ENCODE measurements at places on chromosomes 6 and 20.
A peak's percentile ranks its signal among the peaks of the same experiment; 100 is the strongest.

GRCh38 chr6:12258591-12259075 lies 31.5 kb upstream of the EDN1 start:
- no peak for DNase-seq

DNA sequence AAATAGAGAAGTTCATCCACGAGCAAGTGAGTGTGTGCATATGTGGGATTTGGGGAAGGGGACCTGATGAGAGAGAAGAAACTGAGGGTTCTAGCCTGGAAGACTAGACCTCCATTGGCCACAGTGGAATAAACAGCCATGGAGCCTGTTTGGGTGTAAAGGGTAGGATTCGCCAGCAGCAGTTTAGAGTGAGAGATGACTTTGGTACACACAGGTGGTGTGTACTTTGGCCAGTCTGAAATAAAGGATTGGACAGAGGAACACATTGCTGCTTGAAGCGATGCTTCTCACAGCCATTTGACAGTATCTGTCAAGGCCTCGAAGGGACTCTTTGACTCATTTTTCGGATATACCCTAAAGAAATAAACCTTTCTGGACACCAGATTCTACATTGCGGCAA lies 29.2 kb downstream of the PLEKHG1 start:
- DNase-seq: no peak

- DNase-seq: no peak
Measured at GRCh38 chr20:2350606-2351005, 30.1 kb upstream of the TGM6 start.

GRCh38 chr6:166952121-166952520 lies 4.2 kb downstream of the RNASET2 start:
- no peak for DNase-seq

DNA sequence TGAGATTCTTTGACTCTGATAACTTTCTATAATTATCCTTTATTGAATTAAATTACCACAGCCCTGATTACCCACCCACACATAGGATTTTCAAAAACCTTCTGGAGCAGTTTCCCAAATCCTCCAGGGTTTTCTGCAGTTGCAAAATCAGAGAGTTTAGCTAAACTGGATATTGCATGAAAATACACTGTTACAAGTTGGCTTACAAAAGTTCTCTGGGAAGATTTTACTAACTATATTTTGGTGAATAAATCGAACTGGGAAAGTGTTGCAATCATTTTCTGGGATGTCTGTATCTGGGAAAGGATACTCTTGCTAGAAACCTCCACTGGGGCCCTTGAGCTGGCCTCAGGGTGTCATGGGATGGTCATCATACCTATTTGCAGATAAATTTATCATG lies 97.6 kb upstream of the STMND1 start:
- no peak for DNase-seq

DNA sequence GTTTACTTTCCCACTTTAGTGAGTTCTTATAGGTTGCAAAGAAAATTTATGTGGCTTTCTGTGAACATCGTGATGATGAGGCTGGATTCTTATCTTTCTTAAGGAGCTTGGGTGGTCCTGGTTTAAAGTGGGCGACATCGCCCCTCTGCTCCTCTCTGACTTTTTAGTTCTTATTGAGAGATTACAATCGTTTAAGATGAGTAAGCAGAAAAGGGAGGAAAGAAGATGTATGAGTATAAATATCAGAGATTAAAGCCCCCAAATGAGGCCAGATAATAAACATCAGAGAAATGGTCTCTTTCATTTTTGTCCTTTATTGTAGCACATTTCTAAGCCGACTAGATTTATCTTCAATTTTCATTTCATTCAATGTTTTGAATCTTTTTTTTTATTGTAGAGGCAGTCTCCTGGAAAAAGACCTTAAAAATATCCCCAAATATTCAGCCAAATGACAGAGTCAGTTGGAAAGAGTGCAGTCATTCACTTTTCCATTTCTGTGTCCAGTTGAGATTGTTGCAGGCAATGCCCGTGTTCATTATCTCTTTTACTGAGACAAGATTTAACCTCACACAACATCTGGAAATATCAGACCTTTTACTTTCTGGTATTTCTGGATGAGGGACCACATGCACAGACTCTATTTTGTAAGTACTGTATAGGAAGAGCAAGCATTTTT lies 62.0 kb upstream of the PDE7B start:
- DNase-seq: no peak

DNA sequence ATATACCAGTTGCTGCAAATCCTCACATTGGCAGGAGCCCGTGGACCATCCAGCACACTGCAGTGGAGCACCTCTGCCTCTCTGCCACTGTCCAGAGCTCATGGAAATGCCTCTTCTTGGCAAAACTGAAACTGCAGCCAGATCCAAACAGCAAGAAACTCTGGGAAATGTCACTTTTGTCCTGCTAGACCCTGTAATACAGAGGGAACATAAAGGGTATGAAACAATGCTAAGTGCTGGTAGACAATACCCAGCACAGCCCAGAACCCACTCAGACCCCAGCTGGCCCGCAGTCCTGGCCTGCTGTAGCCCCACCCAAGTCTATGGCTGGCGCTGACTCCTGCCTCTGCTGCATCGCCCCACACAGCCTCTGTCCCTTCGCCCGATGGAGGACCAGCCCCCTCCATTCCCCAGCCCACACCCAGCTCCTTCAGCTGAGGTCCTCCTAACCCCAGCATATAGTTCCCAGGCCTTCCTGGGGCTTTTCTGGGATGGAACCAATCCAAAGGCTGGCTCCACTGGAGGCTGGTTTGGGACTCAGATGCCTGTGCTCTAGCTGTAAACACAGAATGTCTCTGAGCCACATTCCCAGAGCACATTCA lies 242.5 kb downstream of the LRFN2 start:
- no peak for DNase-seq

DNA sequence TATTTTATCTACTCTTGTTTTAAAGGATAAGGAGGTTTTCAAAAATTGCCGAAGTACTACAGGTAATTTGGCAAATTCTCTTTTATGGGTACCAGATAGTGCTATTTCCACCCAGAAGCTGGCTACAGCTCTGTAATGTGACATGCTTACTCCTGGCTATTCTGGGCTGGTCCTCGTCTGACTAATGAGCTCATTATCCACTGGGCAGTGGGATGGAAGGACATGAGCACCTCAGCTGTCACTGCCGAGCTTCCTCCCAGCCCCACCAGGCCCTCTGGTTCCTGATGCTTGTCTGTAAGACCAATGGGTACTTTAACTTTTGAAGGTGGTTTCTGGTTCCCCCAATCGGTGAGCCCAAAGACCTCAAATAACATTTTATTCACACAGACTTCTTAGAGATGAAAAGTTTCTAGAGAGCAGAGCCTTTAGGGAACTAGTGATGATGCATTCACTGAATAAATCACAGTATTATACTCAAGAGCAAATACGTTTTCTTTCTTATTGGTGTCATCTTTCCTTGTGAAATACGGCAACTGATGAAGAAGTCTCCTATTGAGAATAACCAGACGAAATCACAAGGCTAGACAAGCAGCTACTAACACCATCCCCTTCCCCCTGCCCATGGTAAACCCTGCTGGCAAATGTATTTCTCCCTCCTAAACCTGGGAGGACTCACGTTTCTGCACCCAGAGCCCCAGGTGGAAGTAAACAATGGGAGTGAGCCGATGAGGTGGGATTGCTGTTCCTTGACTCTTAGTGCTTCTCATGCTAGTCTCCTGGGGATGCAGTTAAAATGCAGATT lies 80.8 kb downstream of the SLC22A3 start:
- no peak for DNase-seq

- no peak for DNase-seq
Measured at GRCh38 chr6:152587473-152587872, 49.7 kb downstream of the SYNE1 start.

- DNase-seq: no peak
Measured at GRCh38 chr20:5831539-5832237, 81.5 kb downstream of the SHLD1 start.

- DNase-seq: no peak
Measured at GRCh38 chr6:11942185-11942864, 69.8 kb upstream of the HIVEP1 start.

- peak; percentile 15 for DNase-seq
Measured at GRCh38 chr6:125872259-125872921, 81.6 kb downstream of the NCOA7 start.

- no peak for DNase-seq
Measured at GRCh38 chr6:24922814-24923213, 12.9 kb downstream of the RIPOR2 start.

- DNase-seq: no peak
Measured at GRCh38 chr6:170355661-170356060, 49.1 kb downstream of the FAM120B start.

DNA sequence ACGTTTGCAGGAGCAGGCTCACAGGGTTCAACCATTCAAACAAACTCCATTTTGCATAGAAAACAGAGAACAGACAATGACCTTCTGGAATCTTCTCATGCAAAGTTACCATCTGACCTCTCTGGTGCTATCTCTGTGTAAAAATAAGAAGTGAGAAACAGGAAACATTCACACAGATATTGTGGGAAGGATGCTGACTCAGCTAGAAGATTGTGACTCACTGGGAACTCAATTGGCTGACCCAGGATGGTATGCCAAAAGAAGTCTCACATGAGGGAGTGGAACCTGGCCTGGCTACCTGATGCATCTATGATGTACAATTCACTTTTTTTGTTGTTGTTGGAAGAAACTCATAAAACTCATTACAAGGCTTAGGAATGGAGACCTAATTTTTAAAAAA lies 61.1 kb upstream of the TBX18 start:
- no peak for DNase-seq

DNA sequence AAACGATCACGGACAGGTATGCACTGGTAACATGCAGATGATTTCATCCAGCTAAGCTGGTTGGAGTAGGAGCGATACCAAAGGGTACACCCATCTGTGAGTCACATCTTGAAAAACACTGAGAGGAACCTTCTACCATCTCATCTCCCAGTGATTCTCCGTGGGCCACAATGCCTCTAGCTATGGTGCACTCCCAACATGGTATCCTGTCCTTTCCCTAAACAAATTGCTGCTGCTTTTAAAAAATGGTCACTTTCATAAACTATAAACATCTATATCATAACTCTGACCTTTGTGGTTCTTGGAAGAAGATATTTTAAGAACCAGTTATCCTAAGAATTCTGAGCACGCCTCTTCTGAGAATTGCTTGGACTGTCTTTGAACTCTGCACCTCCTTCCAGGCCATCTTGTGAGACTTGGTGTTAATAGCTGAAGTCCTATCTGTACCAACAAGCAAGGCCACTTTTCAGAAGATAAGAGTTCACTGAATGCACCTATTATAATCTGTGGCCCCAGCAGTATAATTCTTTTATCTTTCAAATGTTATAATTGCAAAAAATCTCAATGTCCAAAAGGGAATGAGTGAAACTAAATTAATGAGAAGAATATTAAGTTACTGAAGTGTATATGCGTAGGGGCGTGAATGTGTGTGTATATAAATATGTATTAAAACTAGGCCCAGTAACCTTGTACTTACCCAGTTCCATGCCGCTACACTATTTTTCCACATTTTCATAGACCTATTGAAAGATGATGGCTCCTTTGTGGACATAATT lies 70.5 kb upstream of the TPD52L1 start:
- no peak for DNase-seq

GRCh38 chr6:92341201-92341600 lies 1078.2 kb downstream of the EPHA7 start:
- no peak for DNase-seq

- DNase-seq: no peak
Measured at GRCh38 chr6:21348504-21349195, 244.9 kb upstream of the SOX4 start.

DNA sequence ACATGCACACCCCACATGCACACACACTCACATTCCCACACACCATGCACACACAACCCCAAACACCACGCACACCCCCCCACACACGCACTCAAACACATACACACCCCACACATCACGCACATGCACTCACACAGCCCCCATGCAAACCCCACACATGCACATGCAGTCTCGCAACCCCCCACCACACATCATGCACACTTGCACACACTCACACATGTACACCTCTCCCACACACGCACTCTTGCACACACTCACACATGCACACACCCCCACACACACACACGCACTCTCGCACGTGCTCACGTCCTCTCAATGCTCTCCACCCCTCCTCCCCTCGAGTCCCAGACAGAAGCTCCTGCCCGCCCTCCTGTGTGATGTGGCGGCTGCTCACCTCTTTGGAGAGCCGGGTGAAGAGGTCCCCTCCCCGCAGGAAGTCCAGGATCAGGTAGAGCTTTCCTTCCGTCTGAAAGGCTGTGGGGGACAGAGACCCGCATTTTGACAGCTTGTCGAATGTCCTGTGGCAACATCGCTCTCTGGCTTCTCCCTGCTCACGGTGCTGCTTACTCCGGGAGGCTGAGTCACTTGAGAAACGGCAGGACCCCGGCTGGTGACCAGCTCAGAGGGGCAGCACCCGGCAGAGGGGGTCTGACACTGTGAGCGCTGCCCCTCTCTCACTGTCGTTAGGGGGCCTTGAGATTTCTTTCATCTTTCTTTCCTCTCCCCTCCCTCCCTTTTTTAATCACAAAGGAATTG lies 78.5 kb downstream of the RAMACL start:
- no peak for DNase-seq

GRCh38 chr6:145816392-145816791 lies 1.8 kb upstream of the FBXO30 start:
- no peak for DNase-seq

GRCh38 chr6:50047026-50047425 lies 2.7 kb downstream of the DEFB112 start:
- DNase-seq: no peak

GRCh38 chr6:64874776-64875175 lies 832.2 kb downstream of the EYS start:
- DNase-seq: no peak

DNA sequence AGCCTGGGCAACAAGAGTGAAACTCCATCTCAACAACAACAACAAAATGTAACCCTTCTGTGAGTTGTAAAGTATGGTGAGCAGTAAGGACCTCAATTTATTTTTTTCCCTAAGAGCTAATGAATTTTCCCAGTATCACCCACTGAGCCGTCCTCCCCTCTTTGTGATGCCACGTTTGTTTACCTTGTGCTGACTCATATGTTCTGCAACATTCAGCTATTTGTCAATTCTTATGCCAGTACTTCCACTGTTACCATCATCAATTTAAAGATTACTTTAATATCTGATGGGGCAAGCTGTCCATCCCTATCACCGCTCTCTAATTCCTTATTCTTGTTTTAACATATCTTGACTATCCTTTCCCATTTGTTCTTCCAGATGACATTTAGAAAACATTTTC lies 37.5 kb downstream of the MAK start:
- DNase-seq: no peak

- DNase-seq: no peak
Measured at GRCh38 chr6:161151059-161151645, 122.7 kb downstream of the AGPAT4 start.

GRCh38 chr20:1324598-1325172 lies 4.3 kb downstream of the SDCBP2 start:
- DNase-seq: no peak

GRCh38 chr6:117142142-117142541 lies 123.2 kb upstream of the VGLL2 start:
- no peak for DNase-seq

GRCh38 chr6:84785671-84786070 lies 21.3 kb upstream of the TBX18 start:
- DNase-seq: no peak

All from SW 1271 (cell line).